Activated T-cell treated with anti-CD3 and anti-CD28 coated beads for 1 hour (primary cell): ENCODE measurements at places on chromosomes 12 and 14.

GRCh38 chr12:99059824-99060511 lies 414.9 kb downstream of the APAF1 start:
- DNase-seq = no peak

- no peak for DNase-seq
These were observed 6.3 kb downstream of the MGAT4C start for GRCh38 chr12:86249851-86250250.

GRCh38 chr12:22360774-22361173 lies 26.3 kb upstream of the ST8SIA1 start:
- DNase-seq = no peak

- DNase-seq = no peak
These were observed 10.6 kb upstream of the ART4 start for GRCh38 chr12:14853961-14854360.

DNA sequence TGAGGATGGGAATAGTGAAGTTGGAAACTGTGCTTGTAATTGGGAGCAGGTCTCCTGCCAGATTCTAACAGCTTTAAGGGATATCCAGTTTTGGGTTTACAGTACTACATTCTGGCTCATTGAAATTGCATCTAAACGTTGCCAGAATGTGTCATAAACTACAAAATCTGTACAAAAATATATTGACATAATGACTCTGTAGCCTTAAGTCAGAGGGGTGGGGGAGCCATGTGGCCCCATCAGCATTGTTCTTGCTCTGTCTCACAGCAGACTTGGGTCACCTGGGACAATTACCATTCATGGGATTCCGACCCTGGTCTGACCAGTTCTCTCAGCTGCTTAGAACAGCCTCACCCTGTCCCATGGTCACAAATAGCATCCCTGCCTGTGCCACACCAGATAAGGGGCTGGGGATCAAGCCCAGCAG lies 43.3 kb upstream of the MED13L start:
- no peak for DNase-seq

DNA sequence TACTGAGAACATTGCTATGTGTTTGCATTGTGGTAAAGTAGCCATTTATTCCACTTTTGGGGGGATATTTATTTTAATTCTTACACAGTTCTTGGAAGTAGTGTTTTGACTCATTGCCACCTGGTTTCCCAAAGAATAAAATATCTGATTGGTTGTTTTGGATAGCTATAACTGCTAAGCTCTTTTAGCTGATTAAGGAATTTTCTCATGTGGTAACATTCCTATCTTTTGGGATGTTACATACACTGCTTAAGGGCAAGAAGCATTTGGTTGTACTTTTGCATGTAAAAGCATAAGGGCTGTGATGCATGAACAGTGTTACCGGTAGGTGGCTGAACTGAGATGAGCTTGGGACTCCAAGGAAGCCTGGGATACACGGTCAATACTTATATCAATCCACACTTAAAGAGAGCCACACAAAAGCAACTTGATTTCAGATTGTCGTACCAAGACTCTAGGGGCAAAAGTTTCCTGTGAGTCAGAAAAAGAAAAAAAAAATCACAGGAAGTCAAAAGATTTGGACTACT lies 71.4 kb upstream of the PRKD1 start:
- no peak for DNase-seq

DNA sequence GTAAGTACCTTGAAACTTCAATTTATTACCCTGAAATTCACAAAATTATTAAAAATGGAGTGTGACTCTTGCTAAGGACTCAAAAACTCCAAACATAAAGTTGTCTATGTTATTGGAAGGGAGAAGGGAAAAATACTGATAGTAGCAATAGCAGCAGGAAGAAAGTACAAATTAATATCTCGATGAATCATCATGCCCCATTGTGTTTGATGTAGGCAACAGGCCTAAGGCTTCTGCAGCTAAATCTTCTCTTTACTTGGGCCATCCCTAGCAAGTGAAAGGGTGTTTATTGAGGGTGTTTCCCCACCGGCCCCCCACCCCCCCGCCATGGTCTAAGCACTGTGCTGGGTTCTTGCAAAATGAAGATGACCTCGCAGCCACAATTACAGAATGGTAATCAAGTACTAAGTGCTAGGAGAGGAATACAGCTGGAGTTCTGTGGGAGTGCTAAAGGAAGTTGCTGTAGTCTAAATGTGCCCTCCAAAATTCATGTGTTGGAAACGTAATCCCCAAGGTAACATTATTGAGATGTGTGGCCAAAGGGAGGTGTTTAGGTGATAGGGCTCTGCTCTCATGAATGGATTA lies 76.5 kb downstream of the SNAPC1 start:
- no peak for DNase-seq

DNA sequence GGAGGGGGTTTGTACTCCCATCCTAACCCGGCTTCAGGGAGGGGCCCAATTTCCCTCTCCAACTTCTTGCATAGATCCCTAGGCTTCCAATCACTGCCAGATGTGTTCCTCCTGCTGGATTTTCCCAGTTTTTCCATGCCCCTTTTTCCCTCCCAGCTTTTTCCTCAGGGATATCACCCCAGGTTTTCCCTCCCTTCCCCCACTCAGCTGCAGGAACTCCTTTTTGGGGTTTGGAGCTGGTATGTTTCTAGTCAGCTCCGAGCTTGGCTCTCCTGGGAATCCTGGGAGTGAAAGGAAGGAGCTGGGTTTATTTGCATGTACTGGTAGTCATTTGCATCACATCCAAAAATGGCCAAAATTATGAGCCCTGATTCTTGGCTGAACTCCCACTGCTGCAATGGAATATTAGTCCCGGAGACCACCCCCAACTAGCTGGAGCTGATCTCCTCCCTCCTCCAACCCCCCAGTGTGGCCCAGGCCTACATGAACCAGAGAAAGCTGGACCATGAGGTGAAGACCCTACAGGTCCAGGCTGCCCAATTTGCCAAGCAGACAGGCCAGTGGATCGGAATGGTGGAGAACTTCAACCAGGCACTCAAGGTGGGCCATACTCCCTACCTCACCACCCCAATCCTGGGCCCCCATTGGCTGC lies 1.4 kb upstream of the RDH5 start:
- no peak for DNase-seq

GRCh38 chr14:82422230-82422629 lies 888.6 kb upstream of the SEL1L start:
- DNase-seq = no peak

GRCh38 chr12:1173781-1174617 lies 183.0 kb downstream of the ERC1 start:
- DNase-seq = no peak

DNA sequence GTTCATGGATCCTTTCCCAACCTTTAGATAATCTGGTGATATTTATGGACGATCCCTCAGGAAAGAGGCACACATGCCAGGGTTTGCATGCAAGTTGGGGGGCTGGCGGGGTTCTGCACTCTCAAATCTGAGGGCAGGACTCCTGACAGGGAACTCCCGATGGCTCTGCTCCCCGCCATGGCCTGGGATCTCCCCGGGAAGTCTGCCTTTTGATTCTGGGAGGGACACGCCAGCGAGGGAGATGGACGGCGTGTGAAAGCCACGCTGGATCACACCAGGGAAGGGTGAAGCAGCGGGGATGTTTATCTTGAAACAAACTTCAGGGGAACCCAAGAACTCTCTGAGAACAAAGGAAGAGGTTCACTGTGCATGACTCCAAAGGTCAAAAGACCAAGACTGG lies 43.6 kb downstream of the LGMN start:
- no peak for DNase-seq

DNA sequence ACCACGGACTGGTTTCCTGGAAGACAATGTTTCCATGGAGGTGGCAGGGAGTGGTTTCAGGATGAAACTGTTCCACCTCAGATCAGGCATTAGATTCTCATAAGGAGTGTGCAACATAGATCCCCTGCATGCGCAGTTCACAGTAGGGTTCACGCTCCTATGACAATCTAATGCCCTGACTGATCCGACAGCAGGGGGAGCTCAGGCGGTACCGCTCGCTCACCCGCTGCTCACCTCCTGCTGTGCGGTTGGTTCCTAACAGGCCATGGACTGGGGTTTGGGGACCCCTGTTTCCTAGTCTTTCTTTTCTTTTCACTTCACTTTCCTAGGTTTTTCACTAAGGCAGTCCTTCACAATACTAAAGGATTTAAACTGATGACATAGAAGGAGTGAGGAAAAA lies 39.6 kb downstream of the GUCY2C start:
- DNase-seq = no peak

- no peak for DNase-seq
These were observed 121.1 kb upstream of the EEA1 start for GRCh38 chr12:93050026-93050747.

DNA sequence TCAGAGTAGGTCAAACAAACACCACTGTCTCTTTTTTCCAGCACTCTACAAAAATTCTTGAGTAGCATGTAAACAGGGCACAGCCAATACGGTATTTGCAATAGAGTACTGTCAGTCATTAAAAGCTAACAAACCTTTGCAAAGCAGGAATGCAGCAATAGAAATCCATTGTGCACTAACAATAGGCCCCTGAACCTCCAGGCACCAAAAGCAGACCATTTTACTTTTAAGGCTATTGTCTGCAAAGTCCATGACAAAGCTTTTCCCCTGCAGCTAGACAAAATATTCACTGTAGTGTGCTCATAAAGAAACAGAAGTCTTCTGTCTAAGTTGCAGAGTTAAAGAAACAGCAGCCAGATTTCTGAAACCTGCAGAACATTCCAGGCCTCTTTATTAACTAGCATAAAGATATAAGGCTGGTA lies 191.9 kb downstream of the SOX5 start:
- DNase-seq = no peak

DNA sequence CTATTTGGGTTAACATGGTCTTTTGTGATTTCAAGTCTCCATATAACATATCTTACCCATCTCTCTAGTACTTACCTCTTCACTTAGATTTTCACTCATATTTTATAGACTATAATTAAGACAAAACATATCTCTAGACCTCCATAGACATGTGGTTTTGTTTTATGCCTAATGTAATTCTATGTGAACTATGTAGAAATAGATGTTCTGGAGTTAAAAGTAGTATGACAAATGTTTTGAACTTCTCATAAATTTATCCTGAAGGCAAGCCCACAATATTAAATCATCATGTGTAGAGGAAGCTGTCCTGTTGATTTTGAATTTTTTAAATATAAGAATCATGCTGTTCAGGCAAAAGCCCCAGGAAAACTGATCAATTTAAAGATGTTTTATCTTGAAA lies 169.2 kb downstream of the SYT1 start:
- no peak for DNase-seq

DNA sequence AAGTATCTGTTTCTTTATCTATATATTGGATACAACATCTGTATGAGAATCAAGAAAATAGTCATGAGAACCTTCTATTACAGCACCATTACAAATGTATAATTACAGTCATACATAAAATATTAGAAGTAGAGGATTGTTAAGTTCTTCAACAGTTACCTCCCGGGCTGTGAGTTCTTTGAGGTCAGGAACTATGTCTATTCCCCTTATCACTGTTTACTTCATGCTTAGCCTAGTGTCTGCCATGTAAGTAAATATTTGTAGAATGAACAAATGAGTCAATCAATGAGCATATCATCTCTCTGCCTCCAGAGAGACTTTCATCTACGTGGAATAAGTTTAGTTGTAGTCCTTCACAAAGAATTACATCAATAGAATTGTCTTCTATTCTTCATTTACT lies 47.2 kb downstream of the PUS7L start:
- DNase-seq = no peak

DNA sequence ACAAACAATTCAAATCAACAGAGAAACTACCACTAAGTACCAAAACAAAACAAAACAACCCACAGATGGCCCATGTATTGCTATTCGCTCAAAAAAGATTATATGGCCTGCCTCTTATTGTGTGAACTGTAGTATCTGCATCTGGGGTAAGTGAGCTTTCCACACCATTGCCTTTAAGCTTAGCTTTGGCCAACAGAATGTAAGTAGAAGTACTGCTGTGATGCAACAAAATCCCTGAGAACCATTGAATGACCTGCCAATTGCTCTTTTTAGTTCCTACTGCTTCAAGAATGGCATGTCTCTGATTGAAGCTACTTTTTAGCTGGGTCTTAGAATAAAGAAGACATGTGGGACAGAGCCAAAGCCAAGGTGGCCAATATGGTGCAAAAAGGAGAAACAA lies 32.5 kb downstream of the PPFIA2 start:
- no peak for DNase-seq

GRCh38 chr14:105203057-105203531 lies 22.0 kb upstream of the NUDT14 start:
- DNase-seq = peak; percentile 51

GRCh38 chr12:79367032-79367589 lies 323.7 kb downstream of the PAWR start:
- DNase-seq = no peak

GRCh38 chr14:24051789-24052655 lies at the start of gene CARMIL3:
Gene CARMIL3 (plus strand): TSS chr14:24052009. CDS start chr14:24052154, 145 bp downstream.
- peak; percentile 46 for DNase-seq

DNA sequence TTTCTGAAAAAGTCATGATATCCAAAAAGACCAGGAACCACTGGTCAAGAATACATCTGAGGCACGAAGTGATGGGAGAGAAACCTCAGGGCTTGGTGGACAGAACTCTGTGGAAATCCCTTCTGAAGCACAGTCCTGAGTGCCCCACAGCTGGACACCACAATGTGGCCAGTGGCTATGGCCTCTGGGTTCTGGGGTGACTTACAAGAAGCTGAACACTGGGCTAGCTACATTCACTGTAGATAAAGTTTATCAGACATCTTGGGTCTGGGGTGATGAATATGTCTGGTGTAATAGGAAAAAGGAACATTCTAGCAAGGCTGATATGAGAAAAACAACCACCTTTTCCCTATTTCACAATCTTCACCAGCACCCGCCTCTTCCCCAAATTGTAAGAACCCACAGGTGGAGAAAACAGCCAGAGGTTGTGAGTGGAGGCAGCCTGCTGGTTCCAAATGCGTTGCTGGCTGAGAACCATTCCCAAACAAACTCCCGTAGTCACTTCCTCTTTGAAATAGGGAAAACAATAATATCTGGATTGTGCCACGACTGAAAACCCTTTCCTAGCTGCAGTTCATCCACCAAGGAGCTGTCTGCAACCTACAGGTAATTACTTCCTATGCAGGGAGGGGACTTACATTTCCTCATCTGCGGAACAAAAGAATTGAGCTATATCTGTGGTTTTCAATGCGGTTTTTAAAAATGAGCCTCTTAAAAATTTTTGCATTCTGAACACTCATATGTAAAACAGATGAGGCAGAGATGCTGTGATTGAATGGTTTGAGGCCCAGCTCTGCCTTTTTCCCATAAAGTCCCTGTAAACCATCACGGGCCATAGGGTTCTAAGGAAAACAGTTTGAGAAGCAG lies 193.6 kb downstream of the SLC41A2 start:
- DNase-seq = no peak

DNA sequence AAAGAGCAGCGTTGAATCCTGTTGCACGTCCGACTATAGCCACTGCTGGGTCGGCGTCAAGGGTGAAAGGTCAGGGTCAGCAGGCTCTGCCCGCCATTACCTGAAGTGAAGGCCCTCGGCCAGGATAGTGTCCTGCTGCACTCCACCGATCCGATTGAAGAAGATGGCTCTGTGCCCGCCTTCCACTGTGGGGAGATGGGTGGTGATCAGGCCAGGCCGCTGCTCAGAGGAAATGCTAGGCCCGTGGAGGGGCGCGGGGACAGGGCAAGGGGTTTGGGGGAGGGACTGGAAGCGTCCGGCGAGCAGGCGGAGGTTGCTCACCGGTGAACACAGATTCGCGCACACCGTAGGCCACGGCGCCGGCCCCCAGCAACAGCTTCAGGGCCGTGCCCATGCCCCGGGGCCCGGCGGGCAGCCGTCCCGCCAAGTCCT lies 352 bp downstream of the PHB2 start:
- DNase-seq = no peak
